ENCODE measurements at places on chromosomes 2 and 18. TPM values are rescaled to one million over a fixed set of nuclear protein-coding genes. Genes with fewer than 3 reads are reported as not detected.

The DNPEP gene
- 113 TPM for total RNA-seq

The UPP2 gene
- total RNA-seq, result not detected

The GBX2 gene
- total RNA-seq, result not detected

The ZNG1B gene
- 1.3 TPM for total RNA-seq

The BUB1 gene
- not detected for total RNA-seq

The HSBP1L1 gene
- 1.3 TPM for total RNA-seq

The CYBRD1 gene
- total RNA-seq, result 222 TPM

The WDR33 gene
- 13.9 TPM for total RNA-seq

The ARL6IP6 gene
- 15.1 TPM for total RNA-seq

The HOXD12 gene
- not detected for total RNA-seq

The IL36G gene
- not detected for total RNA-seq

The ADCYAP1 gene
- not detected for total RNA-seq

The LHCGR gene
- not detected for total RNA-seq

GRCh38 chr18:25560369-25560768 lies 208.4 kb upstream of the ZNF521 start:
- DNase-seq, result no peak

DNA sequence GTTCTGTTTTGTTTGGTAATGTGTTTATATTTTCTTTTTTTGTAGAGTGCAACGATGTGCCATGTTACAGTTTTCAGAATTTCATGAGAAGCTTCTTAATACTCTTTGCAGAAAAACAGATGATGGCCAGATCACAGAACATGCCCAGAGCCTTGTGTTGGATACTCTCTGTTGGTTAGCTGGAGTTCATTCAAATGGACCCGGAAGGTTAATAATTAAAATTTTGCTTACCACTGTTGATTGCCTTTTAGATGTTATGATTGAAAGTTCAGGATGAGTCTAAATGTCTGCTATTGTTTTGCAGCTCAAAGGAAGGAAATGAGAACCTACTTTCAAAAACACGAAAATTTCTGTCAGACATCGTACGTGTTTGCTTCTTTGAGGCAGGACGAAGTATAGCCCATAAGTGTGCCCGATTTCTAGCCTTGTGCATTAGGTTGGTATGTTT lies 85.2 kb downstream of the BIRC6 start:
- DNase-seq, result no peak

DNA sequence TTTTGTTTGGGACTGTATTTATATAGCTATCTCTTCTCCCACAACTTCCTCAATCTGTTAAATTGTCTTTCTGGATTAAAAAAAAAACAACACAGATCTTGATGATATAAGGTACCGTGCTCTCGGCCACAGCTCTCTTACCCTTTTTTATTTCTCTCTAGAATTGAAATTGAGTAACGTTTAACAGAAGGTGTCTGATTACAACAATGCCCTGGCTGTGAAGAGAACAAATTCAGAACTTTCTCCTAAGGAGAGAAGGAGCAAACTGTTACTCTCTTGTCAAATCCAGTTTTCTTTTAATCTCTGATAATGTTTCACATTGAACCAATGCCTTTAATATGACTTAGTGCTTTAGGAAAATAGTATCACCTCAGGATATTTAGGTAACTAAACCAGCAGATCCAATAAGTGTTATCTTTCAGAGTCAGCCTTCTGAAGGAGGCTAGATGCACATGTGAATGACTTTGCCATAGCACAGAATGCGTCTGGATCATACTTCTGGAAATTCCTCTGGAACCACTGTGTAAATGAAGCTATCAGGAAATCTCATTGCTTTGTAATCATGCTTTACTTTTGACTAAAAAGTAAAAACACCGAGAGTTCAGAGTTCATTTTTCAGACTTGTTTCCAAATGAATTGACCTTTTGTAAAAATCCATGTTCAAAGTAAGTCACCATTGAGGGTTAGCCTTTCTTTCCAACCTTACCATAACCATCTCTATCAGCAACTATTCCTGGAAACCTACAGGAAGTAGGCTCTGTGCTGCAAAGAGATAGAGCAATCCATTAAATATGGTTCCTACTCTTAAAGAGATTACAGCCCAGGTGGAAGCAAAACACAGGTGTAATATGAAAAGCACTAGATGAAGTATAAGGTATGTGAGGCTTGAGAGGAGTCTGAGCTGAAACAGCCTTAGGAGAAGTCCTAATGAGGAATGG lies 147.0 kb upstream of the OSR1 start:
- DNase-seq, result no peak

GRCh38 chr2:232238108-232238507 lies 140.4 kb upstream of the ALPP start:
- DNase-seq, result peak; percentile 9

- DNase-seq, result no peak
Observed at GRCh38 chr2:135638825-135639224, 102.8 kb upstream of the UBXN4 start.

DNA sequence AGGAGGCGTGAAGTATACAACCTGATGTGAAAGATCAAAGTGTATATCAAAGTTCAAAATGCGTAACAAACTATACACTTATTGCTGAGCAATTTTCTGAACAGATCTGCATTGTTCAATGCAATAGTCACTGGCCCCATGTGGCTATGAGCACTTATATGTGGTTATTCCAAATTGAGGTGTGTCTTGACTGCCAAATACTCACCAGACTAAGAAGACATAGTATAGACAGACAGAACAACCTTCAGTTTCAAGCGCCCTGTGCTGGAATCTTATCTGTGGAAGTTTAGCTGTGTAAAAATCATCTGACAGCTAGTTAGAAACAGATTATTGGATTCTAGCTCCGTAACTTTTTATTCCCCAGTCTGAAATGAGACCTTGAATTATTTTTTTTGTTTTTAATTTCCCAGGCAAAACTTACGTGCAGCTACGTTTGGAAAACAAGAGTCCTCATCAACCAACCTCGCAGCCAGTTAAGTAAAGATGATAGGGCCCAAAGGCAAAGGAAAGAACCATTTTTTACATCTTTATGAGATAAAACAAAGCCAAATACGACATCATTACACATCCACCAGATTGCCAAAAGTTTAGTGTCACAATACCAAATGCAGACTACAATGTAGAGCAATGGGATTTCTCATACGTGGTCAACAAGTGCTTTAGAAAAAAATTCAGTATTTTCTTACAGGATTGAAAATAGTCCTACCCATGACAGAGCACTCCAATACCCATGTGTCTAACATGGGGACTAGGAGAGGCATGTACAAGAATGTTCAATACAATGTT lies 37.2 kb downstream of the MBOAT2 start:
- DNase-seq, result no peak

DNA sequence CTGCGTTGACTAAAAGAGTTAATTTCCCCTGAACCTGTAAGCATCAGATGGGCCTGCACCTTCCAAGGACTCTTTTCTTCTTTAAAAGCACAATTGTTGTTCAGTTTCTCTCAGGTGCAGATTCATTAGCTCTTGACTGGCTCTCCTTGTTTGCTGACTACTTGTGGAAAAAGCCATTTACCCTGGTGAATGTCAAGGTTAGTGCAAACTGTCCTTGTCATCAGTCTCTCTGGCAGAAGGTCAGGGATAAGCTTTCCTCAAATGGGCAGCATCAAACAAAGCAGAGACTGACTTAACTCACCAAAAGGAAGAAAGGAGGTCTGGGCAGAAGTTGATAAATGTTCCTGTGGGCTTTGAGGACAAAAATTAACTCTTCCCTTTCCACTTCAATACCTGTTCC lies 922.7 kb downstream of the BCL11A start:
- DNase-seq, result no peak

DNA sequence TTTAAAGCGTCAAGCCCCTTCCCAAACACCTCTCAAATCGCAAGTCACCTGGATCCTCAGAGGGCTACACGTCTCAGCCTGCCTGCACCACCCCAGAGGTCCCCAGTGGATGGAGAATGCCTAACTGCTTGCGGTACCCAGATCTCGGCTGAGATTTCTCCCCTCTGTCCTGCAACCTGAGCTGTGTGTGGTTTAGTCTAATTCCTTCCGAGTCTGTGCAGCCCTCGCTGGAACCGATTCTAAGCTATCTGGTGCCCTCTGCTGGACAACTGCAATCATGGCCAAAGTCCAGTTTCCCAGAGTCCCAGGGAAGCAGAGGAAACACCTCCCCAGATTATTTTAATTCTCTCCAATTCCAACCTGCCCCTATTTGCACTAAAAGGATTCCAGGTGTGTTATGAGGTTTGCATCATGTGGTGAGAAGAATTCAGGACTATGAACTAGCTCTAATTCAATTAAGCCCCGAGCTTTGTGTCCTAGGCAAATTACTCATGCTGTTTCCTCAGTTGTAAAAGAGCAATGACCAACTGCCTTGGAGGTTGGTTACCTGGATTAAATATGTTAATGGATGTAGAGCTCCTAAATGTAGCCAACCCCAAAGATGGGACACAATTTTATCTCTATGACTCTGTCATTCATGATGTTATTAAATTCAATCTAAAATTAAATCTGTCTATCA lies 276.1 kb upstream of the NCKAP5 start:
- no peak for DNase-seq

DNA sequence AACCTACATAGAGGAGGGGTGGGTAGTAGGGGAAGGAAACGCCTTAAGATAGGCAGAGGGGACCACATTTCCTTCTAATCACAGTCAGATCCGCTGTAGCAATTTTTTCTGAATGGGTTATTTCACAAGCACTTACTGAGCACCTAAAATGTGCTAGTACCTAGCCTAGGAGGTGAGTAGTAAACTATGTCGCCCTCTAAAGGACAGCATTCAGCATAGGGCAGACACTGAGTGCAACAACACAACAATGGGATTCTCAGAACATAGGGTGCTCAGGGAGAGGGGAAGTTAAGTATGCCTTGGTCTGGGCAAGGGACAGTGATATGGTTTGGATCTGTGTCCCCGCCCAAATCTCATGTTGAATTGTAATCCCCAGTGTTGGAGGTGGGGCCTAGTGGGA lies 166.1 kb upstream of the RAB6C start:
- no peak for DNase-seq

DNA sequence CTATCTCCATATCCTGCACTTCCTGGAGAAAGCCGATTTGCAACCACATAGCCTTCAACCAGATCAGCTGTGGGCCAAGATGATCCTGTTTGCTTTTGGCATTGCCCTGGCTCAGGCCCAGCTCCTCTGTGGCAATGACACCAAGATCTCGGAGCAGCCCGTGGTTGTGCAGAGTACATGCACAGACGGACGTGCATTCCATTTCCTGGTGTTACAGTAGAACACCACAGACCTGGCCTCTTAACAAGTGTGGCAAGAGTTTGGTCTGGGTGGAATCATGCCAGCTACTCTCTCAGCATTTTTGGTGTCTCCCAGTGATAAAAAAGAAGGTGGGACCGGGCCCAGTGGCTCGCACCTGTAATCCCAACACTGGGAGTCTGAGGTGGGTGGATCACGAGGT lies 20.0 kb downstream of the MALT1 start:
- DNase-seq, result no peak

GRCh38 chr2:26454561-26455001 lies 23.3 kb downstream of the OTOF start:
- no peak for DNase-seq

DNA sequence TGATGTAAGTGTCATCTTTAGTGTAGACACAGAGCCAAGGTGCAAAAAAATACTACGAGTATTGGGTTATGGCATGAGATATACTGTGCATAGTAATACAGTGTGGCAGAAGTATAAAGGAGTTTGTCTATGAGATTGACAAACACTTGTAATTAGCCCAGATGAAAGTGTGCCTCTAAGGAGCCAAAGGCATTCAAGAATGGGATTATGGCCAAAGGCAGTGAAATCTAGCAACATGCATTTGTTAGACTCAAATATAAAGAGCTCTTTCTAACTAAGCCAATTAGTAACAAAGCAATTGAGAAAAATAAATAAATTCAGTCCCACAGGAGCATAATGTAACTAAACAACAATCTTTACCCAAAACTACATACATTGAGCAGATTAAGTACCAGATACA lies 1761.8 kb downstream of the SUCLG1 start:
- DNase-seq, result no peak

DNA sequence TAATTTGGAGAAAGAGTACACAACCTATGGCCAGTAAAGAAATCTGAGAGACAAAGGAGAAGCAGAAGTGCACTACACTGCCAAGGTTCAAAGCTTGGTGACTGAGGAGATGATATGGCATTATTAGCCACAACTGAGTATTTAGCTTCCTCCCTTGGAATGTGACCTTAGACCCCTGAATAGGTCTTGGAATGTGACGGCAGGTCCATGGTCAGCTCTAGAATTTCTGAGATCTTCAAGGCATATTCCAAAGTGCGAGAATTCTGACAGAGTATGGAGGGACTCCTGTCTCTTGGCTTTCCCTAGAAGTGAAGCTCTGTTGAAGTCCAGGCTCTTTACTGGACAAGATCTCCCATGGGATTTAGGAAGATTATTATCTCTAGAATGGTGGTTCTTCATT lies 130.0 kb upstream of the FN1 start:
- DNase-seq, result no peak

GRCh38 chr2:6810961-6811360 lies 54.7 kb downstream of the CMPK2 start:
- DNase-seq, result no peak

GRCh38 chr2:84732897-84733778 lies 147.7 kb downstream of the TRABD2A start:
- DNase-seq, result no peak

GRCh38 chr2:10007921-10008808 lies 35.2 kb upstream of the KLF11 start:
- DNase-seq, result no peak

GRCh38 chr2:220512419-220512818 lies 885.0 kb downstream of the SLC4A3 start:
- no peak for DNase-seq

GRCh38 chr2:194100201-194100600 lies 1556.8 kb upstream of the SLC39A10 start:
- no peak for DNase-seq

GRCh38 chr2:106058469-106059137 lies 135.5 kb downstream of the UXS1 start:
- no peak for DNase-seq

DNA sequence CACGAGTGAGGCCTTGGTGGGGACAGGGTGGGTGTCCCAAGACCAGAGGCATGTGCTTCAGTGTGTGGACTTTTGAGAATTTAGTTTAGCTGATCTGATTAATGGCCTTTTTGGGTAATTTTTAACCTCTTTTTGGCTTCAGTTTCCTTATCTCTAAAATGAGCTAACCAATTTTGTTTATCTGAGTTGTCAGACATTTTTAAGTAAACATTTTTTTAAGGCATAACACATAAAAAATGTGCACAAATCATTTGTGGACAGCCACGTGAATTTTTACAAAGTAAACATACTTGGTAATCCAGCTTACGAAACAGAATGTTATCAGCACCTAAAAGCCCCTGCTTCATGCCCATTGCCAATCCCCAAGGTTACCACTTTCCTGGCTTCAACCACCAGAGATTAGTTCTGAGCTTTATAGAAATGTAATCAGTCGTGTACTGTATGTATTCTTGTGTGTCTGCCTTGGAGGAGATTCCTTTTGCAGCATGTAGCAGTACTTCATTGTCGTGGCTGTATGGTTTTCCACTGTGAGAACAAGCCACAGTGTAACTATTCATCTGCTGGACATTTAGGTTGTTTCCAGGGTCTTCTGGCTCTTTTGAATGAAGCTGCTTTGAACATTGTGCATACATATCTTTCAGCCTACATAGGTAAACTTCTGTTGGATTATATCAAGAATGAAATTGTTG lies 8.4 kb upstream of the INO80C start:
- DNase-seq, result no peak

- DNase-seq, result no peak
Observed at GRCh38 chr2:145597809-145598208, 1077.9 kb upstream of the ZEB2 start.

Data from ascending aorta (tissue), 2 donors.